ENCODE measurements at places on chromosomes 12 and 14.

DNA sequence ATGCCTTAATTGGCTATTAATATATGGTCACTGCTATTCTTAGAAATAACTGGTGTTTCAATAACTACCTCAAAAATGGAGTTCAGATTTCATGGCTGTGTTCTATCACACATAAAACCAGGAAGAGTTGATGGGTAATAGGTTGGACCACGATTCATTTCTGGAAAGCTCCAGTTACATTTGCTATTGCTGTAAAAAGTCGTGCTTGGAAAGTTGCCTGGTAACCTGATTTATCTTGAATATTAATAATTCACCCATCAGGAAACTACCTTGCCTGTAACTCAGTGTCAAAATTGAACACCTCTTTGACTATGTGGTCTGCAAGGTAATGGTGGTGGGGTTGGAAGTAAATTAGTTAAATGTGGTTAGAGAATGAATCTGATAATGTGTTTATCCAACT lies 104.7 kb upstream of the IFNG-AS1 start:
- no peak for DNase-seq

DNA sequence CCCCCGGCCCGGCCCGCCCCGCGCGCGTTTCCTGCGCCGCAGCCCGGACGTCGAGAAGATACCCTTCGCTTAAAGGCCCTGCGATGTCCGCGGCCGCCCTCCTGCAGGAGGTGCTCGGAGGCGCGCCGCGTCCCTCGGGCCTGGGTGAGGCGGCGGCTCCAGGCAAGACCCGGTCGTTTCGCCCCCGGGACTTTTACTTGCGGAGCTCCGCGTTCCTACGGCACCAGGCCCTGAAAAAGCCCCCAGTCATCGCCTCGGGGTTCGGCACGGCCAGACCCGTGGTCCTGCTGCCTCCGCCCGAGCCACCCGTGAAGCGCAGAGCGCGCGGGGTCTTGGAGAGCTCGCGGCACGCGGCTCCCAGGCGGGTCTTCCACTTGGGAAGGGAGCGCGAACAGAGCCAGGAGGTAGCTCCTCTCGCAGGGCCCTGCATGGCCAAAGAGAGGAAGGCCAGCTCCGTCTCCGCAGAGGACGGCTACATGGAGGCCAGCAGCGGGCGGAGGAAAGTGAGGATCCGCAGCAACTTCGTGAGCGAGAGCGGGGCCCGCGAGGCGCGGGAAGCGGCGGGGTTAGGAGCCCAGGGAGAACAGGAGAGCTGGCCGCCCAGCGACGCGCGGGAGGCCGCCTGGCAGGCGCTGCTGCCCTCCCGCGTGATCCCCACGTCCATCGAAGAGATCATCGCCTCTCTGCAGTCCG lies 26.9 kb downstream of the TTC6 start:
- no peak for DNase-seq

GRCh38 chr12:131684015-131684725 lies 26.7 kb upstream of the SFSWAP start:
- DNase-seq = no peak

DNA sequence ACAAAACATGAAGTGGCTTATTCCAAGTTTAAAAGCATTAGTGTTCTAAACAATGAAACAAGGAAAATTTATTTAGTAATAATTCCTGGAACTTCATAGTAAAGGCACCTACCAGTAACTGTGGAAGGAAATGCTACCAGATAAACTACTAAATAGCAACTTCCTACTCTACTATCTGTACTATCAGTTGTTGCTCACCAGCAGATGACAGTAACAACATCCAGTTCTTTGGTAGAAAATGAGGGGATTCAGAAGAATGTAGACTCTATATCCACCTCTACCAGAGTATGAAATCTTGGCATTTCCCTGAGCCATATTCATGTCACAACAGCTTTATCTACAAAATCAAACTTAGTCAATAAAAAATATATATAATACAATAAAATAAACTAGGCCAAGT lies 3.1 kb downstream of the ENTPD5 start:
- DNase-seq = no peak

- no peak for DNase-seq
Measured at GRCh38 chr12:75698052-75698451, 186.6 kb upstream of the KRR1 start.

GRCh38 chr12:125395583-125396215 lies 330.5 kb downstream of the AACS start:
- DNase-seq = no peak

DNA sequence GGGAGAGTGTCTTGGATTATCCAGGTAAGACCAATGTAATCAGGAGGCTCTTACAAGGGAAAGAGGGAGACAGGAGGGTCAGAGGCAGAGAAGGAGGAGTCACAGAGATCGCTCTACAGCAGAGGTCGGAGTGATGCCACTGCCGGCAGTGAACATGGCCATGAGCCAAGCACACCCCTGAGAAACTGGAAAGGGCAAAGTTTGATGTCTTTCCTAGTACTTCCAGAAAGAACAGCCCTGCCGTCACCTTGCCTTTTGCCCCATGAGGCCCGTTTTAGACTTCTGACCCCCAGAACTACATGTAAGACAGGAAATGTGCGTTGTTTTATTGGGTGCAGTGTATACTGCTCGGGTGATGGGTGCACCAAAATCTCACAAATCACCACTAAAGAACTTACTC lies 133.7 kb downstream of the CALM1 start:
- no peak for DNase-seq

- no peak for DNase-seq
Measured at GRCh38 chr12:128137140-128137539, 129.8 kb upstream of the TMEM132C start.

- no peak for DNase-seq
Measured at GRCh38 chr12:43835264-43835655, 621 bp upstream of the TMEM117 start.

- DNase-seq = peak; percentile 23
Measured at GRCh38 chr12:101939856-101940265, 62.5 kb downstream of the DRAM1 start.

GRCh38 chr12:53205747-53206419 lies 1.2 kb downstream of the ITGB7 start:
- no peak for DNase-seq

- DNase-seq = no peak
Measured at GRCh38 chr14:35993684-35993960, 167.5 kb downstream of the BRMS1L start.

- DNase-seq = no peak
Measured at GRCh38 chr14:53325176-53325806, 172.2 kb upstream of the DDHD1 start.

DNA sequence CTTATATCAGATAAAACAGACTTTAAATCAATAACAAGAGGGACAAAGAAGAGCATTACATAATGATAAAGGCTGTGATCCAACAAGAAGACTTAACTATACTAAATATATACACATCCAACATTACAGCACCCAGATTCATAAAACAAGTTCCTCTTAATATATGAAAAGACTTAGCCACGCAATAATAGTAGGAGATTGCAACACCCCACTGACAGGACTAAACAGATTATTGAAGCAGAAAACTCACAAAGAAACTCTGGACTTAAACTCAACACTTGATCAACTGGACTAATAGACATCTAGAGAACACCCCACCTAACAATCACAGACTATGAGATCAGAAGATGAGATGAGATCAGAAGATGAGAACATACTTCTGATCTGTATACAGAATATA lies 5.7 kb upstream of the CLEC14A start:
- DNase-seq = no peak

DNA sequence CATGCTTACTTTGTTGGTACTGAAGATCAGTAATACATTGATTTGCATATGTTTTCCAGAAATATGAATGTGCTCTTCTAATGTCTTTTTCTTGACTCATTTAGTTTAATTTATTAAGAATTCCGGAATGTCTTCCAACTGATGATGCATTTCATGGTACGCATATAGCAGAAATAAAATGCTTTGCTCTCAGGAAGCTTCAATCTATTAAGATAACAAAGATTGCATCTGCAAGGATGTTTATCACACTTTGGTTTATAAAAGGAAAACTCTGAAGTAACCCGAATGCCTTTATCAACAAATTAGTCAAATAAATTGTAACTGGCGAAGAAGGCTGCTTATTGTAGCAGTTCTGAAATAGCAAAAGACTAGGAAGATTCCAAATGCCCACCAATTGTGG lies 166.4 kb upstream of the LMNTD1 start:
- DNase-seq = no peak

DNA sequence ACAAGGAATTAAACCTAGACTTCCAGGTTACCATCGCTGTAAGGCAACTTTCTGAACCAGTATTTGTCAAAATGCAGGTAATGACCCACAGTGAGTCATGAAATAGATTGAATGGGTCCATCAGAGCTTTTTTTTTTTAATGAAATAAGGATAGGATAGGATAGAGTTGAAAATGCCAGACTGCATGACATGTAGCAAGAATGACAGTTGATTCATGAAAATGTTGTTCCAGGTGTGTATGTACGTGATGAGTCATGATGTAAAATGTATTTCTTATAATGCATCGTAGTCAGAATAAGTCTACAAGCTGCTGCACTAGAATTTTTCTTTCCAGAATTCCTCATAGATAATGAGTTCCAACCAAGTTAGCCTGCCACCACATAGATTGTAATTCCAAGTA lies 184.4 kb upstream of the BCL2L14 start:
- DNase-seq = no peak

GRCh38 chr14:69994002-69994401 lies 114.8 kb downstream of the SMOC1 start:
- no peak for DNase-seq

DNA sequence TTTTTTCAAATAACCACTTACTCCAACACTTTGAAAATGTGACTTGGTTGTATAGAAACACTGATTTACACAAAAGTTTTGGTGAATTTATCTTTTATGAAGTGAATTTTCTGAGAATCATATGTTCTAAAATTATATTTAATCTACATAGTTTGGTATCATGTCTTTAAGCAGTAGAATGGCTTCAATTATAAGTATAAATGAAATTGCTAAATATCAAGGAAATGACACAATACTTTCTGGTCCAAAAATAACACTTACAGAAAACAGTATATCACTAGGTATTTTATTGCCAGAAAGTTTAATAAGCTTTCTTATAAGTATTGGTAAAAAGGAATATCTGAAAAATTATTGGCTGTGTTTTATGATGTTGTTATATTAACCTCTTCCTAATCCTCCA lies 90.9 kb downstream of the SRGAP1 start:
- no peak for DNase-seq

DNA sequence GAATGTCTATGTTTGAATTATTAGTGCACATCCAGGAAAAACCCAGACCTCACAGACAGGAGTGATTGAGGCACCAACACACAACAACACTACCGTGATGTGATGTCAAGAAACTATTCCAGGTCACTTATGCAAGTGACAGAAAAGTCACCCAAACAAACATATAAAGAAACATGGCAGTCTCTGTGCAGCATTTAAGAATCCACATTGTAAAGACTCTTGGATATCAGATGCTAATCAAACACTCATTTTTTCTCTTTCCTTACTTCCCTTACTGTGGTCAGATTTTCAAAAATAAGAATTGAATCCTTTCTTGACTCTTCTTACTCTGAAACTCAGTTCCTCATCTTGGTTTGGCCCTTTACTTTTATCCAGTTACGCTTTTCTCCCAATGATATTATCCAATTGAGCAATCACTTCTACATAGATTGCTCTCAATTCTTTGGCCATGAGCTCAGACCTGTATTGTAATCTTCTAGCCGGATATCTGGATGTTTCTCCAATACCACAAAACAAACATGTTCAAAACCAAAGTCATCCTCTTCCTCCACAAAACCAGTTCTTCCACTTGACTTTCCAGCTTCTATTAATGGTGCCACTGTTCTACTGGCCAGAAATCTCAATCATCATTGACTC lies 115.4 kb downstream of the DUSP6 start:
- no peak for DNase-seq

- no peak for DNase-seq
Measured at GRCh38 chr12:5989621-5990020, 44.6 kb upstream of the ANO2 start.

DNA sequence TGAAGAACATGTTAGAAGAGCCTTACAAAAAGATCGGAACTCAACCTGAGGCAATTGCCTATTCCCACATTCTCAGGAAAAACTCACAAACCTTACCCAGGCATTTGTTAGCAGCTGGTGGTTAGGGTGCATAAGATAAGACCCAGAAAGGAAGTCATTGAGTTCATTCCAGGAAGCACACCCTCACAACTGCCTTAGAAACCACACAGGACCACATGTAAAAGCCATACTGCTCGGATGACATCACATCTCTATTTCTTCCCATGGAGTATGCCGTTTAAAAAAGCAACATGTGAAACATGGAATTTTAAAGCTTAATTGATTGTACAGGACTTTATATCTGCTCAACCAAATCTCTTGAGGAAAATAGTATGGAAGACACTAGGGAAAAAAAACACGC lies 411.2 kb downstream of the DAD1 start:
- DNase-seq = no peak

GRCh38 chr12:1593174-1594005 lies 991 bp downstream of the FBXL14 start:
- DNase-seq = no peak

DNA sequence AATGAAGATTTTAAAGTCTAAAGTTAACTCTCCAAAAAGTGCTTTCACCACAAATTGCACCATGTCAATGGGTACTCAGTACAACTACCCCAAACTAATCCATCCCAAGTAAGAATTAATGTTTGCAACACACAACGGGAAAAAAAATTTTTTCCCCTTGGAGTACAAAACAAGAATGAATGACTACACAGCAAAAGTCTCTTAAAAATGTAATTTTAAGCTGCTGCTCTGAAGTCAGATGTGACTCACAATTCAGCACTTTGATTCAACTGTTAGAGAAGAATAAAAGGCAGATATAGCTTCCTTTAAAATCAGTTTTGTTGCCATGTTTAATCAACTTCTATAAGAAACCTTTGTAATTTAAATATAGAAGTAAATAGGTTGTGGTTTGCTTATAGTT lies 42.5 kb upstream of the VPS33A start:
- DNase-seq = no peak

DNA sequence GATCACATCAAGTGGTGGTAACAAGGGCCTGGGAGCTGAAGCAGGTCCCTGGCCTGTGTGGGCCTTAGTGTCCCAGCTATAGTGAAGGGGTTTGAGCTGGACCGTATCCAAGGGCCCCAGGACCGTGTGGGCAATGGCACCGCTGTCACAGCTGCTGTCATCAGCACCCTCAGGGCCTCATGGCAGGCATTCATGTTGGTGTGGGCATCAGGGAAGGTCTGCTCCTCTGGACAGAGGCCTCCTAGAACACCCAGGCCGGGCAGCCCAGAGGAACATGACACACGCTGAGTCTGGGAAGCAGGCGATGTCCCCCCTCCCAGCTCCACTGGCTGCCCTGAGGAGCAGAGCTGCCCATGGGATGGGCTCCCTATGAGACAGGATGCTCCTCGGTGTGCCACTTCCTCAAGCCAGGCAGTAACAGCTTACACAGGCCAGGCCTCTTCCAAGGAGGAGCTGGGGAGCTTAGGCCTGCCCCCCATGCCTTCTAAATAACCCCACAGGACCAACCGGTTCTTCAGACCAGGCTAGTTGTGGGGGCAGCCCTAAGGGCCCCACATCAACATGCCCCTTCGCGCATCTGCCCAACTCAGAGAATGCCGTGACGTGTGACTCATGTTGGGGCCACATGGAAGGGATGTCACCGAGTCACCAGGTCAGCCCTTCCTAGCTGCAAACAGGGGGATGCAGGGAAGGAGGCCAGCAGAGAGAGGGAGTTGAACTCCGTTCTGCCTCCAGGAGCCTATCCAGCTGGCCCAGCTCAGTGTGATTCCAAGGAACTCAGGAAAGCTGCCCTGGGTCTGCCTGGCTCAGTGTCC lies 80.4 kb downstream of the PITPNM2 start:
- DNase-seq = no peak
